ENCODE measurements at places on chromosomes 4 and X.

DNA sequence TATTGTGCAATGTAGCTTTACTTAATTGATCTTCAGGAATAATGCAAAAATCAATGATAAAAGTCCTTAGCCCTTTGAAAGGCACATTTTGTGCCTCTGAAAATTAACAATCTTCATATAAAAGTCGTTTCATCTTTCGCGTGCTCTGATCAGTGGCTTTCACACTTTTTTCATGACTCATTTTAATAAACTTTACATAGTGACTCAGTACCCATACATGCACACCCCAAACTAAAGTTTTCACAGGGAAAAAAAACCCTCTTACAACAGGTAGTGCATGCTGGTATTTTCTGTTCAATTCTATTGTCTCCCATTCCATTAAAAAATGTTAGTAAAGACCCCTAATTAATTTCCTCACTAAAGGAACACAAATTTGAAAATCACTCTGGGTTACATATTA lies 21.5 kb downstream of the RWDD4 start:
- DNase-seq, result no peak

GRCh38 chr4:155629956-155630355 lies 36.7 kb upstream of the GUCY1A1 start:
- DNase-seq, result no peak

DNA sequence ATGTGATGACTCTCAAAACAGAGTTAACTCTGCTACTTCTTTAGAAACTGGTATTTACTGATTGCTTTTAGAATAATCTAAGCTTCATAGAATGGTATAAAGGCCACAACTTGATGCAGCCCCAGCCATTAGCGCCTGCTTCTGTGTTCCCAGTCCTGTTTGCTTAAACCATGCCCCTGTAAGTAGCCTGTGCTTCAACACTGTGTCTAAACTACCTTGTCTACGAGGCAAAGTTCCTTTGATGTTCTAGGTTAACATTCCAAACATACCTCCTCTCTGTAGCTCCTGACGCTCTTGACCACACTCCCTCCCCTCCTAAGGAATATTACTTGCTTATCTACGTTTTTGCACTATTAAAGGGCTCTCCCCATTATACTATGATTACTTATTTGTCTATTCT lies 352.5 kb upstream of the ADGRL3 start:
- no peak for DNase-seq

- DNase-seq, result no peak
These were observed 674.9 kb downstream of the SMARCA1 start for GRCh38 chrX:128848374-128848773.

GRCh38 chr4:153706519-153706918 lies 22.4 kb downstream of the TLR2 start:
- DNase-seq, result no peak

DNA sequence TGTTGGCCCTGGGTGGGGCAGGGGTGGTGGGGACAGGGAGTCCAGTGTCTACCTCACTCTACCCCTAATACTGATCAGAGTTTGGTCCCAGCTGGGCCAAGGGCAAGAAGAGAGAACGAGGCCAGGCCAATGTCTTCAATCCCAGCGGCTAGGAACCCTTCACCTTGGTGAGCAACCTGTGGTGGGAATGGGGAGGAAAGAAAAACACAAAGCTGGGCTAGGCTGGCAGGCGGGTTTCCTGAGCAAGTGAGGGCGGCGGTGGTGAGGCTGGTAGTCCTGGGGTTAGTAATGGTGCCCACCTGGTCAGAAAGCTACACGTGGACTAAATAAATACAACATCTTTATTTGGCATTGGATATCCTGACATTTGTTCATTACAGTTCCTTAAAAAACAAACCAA lies 5.6 kb downstream of the PQBP1 start:
- DNase-seq, result no peak

- no peak for DNase-seq
These were observed 70.3 kb upstream of the IQCM start for GRCh38 chr4:149885896-149886295.

DNA sequence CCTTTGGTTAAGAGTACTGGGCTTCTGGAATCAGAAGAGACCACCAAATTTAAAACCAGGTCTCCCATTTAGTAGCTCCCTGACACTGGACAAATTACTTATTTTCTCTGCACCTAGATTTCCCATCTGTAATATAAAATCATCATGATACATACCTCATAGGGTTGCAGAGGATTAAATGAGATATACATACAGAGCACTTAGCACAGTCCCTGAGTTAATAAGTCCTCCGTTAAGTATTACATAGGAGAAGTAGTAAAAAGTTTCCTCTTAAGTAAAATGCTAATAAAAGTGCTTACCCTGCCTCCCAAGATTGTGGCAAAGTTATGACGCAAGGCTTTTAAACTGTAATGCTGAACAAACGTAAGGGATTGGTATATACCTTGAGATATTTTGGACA lies 539 bp upstream of the CHIC1 start:
- no peak for DNase-seq

- DNase-seq, result no peak
These were observed 988.7 kb downstream of the FAM133A start for GRCh38 chrX:94662689-94663088.

DNA sequence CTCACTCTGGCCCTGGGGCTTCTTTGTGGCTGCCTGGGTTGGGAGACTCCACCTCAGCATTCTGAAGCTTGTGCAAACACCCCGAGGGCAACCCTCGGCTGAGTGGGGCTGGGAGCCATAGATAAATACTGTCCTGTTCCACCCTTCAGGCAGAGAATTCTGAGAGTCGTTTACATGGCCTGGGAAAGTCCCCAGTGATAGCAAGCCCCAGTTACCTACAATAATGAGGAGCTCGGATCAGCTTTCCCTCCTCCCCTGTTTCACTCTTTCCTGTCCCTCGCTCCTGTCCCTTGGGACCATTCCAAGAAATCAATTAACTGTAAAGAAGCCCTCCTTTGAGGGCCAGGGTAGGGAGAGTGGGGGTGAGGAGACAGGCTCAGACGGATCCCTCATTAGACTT lies 31.6 kb upstream of the DDX3X start:
- no peak for DNase-seq

- DNase-seq, result no peak
These were observed 453.6 kb downstream of the PDGFC start for GRCh38 chr4:156517956-156518355.

GRCh38 chr4:178010596-178010995 lies 568.4 kb upstream of the AGA start:
- no peak for DNase-seq

- no peak for DNase-seq
These were observed 54.0 kb downstream of the COL25A1 start for GRCh38 chr4:109248322-109248900.

- no peak for DNase-seq
These were observed 13.5 kb upstream of the CCNQ start for GRCh38 chrX:153612413-153612812.

- DNase-seq, result no peak
These were observed 28.6 kb downstream of the TEX13A start for GRCh38 chrX:105191878-105192277.

DNA sequence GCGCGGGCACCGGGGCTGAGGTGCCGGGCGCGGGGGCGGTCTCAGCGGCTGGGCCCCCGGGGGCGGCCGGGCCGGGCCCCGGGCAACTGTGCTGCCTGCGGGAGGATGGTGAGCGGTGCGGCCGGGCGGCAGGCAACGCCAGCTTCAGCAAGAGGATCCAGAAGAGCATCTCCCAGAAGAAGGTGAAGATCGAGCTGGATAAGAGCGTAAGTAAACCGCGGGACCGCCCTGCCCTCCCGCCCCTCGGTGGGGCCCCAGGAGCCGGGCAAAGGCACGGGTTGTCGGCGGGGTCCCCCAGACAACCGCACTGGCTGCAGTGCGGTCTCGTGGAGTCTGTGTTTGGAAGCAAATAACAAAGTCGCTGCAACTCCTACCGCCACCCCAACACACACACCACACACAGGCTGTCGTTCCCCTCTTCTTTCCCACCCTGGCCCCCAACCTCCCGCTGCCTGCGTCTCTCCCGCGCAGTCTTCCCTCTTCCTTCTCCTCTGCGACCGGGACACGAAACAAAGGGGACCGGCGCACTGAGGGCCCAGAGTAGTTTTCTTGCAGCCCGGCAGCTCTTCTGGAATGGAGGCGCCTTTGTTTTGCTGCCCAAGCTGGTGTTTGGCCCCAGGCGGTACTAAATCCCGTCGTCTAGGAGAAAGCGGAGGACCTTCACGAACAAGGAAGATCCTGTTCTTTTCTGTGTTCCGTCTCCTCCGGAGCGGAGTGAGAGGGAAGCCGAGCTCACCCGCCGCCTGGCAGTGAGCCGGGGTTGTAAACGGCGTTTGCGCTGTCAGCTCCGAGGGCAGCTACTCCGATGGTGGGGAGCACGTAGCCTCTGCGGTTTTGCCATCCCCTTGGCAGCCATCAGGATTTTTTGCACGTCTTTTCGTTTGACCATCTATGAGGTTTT lies 788 bp downstream of the SAP30 start:
- peak; percentile 16 for DNase-seq

- no peak for DNase-seq
These were observed 78.5 kb downstream of the PRDM5 start for GRCh38 chr4:120843849-120844527.

DNA sequence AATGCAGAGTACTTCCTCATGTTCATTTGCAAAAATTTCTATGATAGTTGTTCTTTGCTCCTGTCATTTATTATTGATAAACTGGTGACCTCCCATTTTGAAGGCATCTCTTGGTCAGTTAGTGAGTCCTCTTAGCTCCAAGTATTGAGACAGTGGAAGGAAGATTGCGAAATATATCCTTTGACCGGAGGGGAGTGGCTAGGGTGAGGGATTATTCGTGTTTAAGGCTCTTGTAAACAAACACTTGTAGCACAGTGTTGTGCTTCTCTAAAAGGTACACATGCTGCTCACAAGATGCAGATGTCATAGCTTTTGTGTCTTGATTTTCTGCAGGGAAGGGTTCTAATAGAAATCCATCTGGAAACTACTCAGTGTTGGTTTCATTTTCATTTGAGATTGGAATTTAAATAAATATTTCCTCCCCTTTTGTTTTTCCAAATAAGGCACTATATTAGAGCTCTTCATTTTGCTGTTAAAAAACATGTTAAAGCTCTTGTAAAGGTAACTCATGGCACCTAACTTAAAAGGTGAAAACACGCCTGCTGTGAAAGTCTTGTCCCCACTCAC lies 21.8 kb downstream of the TXLNG start:
- no peak for DNase-seq
